Central memory CD8-positive, alpha-beta T cell (primary cell): ENCODE measurements at places on chromosomes 7 and 10.

DNA sequence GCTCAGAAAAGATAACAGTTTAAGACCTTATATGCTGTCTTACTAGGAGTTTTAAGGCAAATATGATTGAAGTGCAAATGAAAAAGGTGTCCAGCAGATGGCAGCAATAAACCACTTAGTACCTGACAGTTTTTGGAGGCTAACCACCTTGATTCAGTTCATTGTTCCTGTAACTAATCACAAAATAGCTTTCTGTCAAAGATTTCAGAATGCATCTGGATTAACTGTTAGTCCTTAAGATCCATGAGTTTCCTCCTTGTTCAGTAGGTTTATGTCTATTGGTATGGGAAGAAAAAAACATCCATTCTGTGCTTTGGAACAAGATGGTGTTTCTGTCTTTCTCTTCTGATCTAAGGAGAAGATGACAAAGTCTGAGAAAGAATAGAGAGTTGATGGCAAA, 46.6 kb downstream of the CCSER2 start:
- H3K27me3 ChIP-seq: no peaks in the 10 kb centered on the region
- DNase-seq: peak; percentile 25
- H3K4me3 ChIP-seq: no peak overlapping the region
- no peak overlapping the region for H3K27ac ChIP-seq

DNA sequence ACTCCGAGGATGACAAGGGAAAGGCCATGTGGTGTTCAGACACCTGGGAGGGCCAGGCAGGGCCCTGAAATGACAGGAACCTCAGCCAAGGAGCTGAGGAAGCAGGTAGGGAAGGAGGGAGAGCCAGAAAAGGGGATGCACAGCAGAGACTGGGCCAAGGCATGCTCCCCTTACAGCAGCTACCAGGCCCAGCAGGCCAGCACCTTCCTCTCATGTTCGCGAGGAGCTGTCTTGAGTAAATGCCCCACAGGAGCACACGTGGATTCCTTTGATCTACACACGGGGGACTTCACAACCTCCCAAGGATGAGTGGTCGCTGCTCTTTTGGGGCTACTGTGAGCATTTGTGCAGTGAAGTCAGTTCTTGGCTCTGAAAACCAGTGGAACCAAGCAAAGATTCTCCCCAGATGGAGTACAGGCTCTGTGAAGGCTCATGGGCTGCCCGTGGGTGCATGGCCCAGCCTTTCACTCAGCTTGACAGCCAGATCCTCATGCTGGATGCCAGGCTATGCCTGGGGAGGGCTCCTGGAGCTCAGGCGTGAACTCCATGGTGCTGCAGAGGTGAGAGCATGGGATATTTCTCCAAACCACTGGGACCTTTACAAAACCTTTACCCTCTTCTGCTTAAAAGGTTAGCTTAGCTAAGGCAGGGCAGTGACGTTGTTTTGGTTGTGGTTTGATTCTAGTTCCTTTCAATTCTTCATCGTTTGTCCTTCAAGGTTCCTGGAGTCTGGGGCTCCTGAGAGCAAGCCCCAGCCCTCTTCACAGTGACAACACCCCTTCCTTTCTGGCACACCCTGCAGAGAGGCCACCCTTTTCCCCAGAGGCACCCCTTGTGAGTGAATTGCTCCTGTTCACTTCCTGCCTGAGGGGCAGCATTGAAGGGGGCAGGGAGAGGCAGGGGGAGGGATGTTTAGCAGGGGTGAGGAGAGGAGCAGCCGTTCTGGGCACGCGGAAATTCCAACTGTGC, 74.2 kb upstream of the ZPBP start:
- H3K27ac ChIP-seq: no peak overlapping the region
- no peak for DNase-seq
- no peaks in the 10 kb centered on the region for H3K27me3 ChIP-seq
- H3K4me1 ChIP-seq: peaks cover 29% of the 10 kb centered on the region
- no peaks in the 10 kb centered on the region for H3K36me3 ChIP-seq

- H3K27ac ChIP-seq: no peak overlapping the region
- no peak overlapping the region for H3K4me3 ChIP-seq
- no peak for DNase-seq
- no peaks in the 10 kb centered on the region for H3K36me3 ChIP-seq
Measured at GRCh38 chr7:4247106-4247876, 434.8 kb upstream of the FOXK1 start.

DNA sequence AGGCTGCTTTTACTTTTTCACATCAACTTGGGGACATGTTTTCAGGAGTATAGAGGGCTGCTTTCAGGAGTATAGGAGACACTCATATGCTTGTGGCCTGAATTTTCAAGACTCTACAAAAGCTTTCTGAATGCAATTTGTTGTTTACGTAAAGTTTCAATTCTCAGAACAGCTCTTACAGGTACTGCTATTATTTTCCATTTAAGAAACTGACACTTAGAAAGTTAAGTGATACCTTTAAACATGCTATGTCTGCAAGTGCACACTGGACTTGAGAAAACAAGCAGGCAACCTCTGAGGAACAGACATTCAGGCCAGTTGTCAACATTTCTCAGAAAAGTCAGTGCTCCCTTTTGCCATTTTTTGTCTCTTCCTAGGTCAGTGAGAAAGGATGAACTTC, 70.0 kb upstream of the PHYHIPL start:
- H3K27ac ChIP-seq: no peak overlapping the region
- no peak for DNase-seq
- H3K4me3 ChIP-seq: no peak overlapping the region

DNA sequence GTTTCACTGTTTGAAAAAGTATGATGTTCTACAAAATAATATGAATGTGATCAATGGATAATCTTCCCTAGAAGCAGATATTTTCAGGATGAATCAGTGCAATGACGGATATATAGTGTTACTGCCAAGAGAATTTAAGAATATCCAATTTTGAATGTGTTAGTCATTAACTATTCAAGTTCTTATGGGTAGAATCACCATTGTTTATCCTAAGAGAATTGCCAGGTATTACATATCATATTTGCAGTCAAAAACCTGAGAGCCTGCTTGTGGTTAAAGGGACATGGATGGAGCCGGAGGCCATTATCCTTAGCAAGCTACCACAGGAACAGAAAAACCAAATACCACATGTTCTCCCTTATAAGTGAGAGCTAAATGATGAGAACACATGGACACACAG, 26.9 kb downstream of the AHR start:
- H3K27ac ChIP-seq: no peak overlapping the region
- H3K4me3 ChIP-seq: no peak overlapping the region
- H3K4me1 ChIP-seq: peaks cover 8% of the 10 kb centered on the region
- no peaks in the 10 kb centered on the region for H3K27me3 ChIP-seq

- H3K4me3 ChIP-seq: no peak overlapping the region
- no peaks in the 10 kb centered on the region for H3K4me1 ChIP-seq
- peaks cover 2% of the 10 kb centered on the region for H3K36me3 ChIP-seq
- H3K27ac ChIP-seq: no peak overlapping the region
- no peak for DNase-seq
Measured at GRCh38 chr10:34112171-34112782, 702.8 kb downstream of the PARD3 start.

DNA sequence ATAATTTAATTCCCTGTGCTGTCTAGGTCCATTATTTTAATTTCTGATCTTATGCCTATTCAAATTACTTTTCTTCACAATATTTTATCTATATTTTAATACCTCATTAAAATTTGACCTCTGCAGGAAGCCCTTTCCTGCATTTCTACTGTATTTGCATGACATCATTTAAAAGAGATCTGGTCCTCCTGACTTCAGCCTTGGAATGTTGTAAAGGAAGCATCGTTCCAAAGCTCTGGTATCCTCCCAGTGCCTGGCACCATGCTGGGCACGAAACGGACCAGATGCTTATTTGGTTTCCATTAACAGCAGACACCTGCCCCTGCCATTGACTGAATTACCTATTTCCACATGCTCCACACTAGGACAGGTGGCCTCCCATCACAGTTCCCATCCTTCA, 247.5 kb downstream of the KLF6 start:
- no peaks in the 10 kb centered on the region for H3K27me3 ChIP-seq
- H3K4me1 ChIP-seq: no peaks in the 10 kb centered on the region
- DNase-seq: no peak

GRCh38 chr7:66198469-66198868, 6.7 kb upstream of the TPST1 start:
- DNase-seq: no peak
- H3K36me3 ChIP-seq: no peaks in the 10 kb centered on the region
- peaks cover 31% of the 10 kb centered on the region for H3K27me3 ChIP-seq

- no peaks in the 10 kb centered on the region for H3K4me1 ChIP-seq
- H3K4me3 ChIP-seq: no peak overlapping the region
- no peaks in the 10 kb centered on the region for H3K36me3 ChIP-seq
- DNase-seq: no peak
- H3K27me3 ChIP-seq: no peaks in the 10 kb centered on the region
- no peak overlapping the region for H3K27ac ChIP-seq
Measured at GRCh38 chr10:95394161-95394880, 103.5 kb upstream of the PDLIM1 start.

DNA sequence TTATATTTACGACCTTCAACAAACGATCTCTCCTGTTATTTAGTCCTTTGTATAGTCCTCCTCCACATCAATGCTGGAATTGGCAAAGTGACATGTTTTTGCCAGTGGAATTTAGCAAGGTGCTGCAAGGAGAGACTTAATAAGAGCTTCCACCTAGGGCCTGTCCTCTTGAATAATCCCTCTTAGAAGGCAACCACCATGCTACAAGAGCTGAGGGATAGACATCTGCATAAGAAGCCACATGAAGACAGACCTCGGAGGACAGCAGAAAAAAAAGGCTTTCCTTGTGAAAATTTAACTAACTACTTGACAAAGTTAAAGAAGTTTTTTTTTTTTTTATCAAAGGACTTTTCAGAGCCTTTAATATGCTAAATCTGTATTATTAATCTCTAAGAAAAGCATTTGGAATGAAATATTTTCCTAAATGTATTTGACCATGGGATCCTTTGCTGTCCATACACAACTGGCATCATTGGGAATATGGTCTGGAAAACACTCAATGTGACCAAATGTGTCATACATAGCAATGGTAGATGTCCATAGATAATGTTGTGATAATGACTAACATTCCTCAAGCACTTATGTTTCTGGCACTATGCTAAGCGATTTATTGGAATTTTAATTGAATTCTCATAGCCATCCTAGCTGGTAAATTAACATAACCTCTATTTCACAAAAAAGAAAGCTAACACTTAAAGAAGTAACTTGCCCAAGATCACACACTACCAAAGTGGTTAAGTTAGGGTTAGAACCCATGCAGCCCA, 13.2 kb downstream of the HYCC1 start:
- no peak for DNase-seq
- no peaks in the 10 kb centered on the region for H3K27me3 ChIP-seq
- H3K27ac ChIP-seq: no peak overlapping the region
- no peak overlapping the region for H3K4me3 ChIP-seq
- H3K4me1 ChIP-seq: peaks cover 6% of the 10 kb centered on the region

GRCh38 chr10:105974803-105975456, 1189.6 kb downstream of the SORCS1 start:
- DNase-seq: no peak
- H3K27ac ChIP-seq: no peak overlapping the region
- H3K36me3 ChIP-seq: no peaks in the 10 kb centered on the region
- no peaks in the 10 kb centered on the region for H3K4me1 ChIP-seq

GRCh38 chr7:133975130-133975529, 152.0 kb upstream of the LRGUK start:
- H3K4me3 ChIP-seq: no peak overlapping the region
- no peaks in the 10 kb centered on the region for H3K27me3 ChIP-seq
- H3K4me1 ChIP-seq: peaks cover 5% of the 10 kb centered on the region
- no peak overlapping the region for H3K27ac ChIP-seq
- DNase-seq: no peak

- H3K36me3 ChIP-seq: peaks cover 1% of the 10 kb centered on the region
- H3K27me3 ChIP-seq: peaks cover 44% of the 10 kb centered on the region
- H3K27ac ChIP-seq: no peak overlapping the region
Measured at GRCh38 chr10:111206521-111206920, 129.7 kb downstream of the ADRA2A start.

DNA sequence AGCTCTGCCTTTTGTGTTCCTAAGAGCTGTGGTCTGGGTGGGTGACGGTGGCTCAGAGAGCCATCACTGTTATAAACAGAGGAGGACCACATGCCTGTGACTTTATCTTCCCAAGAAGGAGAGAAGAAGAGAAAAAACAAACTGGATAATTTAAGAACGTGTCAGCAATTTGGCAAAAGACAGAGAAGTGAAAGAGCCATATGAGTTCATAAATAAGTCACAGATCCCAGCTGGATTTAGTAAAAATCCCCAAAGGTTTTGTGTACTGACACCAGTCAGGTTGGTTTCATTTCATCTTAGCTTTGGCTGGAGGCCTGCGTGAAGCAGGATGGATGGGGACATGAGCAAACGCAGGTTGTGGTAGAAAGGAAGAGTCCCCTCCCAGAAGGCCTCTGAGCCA, 120.7 kb downstream of the CXCL12 start:
- H3K27me3 ChIP-seq: peaks cover 43% of the 10 kb centered on the region
- no peaks in the 10 kb centered on the region for H3K4me1 ChIP-seq
- H3K4me3 ChIP-seq: no peak overlapping the region
- DNase-seq: no peak
- peaks cover 2% of the 10 kb centered on the region for H3K36me3 ChIP-seq

DNA sequence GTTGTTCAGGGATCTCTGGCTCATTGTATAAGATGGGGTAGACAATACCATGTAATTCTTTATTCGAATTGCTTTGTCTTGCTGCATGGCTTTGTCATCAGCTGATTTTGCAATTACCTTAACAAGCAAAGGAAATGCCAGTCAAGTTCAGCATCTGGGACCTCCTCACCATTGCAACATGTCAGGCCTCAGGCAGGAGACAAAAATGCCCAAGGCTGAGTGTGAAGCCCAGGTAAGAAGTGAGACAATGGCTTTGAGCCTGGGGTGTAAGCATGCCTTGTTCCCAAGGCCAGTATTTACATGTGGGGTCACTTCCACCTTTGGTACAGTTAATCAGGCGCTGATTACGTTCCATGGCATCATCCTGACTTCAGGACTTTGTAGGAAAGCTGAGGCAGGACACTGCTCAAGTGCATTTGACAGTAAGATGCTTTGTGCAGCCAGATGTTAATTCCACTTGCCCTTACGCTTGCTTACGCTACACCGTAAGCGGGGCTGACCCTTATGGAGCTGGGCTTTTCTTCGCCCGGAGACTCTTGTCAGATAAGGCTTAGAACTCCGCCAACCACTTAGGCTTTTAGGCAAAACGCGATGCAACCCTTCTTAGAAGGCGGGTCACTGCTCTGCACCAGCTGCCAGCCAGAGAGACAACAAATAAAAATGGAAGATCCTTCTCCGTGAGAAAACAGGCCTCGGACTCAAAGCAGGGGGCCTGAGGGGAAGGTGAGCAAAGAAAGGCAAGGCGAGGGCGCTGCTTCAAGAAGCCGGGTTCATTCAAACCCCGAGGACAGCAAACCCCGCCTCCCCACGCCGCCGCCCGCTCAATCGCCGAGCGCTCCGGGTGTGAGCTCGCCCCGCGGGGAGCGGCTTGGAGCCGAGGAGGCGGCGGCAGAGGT, 1.3 kb upstream of the SP4 start:
- H3K4me1 ChIP-seq: peaks cover 43% of the 10 kb centered on the region
- H3K27me3 ChIP-seq: no peaks in the 10 kb centered on the region
- peak overlapping the region; percentile 99 for H3K4me3 ChIP-seq
- peak overlapping the region; percentile 99 for H3K27ac ChIP-seq
- DNase-seq: no peak
- H3K36me3 ChIP-seq: peaks cover 15% of the 10 kb centered on the region
